ENCODE measurements at places on chromosomes 3 and 15.

DNA sequence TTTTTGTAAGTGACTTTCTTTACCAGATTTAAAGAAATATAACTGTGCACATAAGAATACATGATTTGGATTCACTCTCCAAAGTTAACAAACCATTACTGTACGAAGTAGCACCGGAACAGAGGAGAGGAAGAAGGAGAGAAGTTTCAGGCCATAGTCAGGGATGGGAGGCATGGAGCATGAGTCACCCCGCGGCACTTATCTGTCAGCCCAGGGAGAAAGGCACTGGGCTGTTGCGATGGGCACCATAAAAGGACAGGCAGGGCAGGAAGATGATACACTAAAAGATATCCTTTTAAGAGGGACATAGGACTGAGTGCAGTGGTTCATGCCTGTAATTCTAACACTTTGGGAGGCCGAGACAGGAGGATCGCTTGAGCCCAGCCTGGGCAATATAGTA, 37.0 kb downstream of the TTC23 start:
- no peak for DNase-seq

- no peak for DNase-seq
Measured at GRCh38 chr3:129461461-129462146, 21.6 kb downstream of the IFT122 start.

DNA sequence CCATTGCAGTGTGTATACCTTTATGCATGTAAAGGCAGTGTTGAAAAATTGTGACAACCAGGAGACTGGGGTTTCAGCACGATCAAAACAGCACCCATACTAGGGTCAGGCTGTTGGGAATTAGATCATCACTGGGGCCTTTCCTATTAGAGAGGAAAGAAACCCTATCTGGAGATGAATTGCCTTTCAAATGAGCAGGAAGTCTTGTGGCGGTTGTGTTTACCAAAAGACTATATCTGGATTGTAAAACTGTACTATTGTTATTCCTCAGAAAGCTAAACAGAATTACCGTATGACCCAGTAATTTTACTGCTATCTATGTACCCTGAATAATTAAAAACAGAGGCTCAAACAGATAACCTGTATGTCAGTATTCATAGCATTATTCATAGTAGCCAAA, 10.1 kb downstream of the UBE2E1 start:
- no peak for DNase-seq

DNA sequence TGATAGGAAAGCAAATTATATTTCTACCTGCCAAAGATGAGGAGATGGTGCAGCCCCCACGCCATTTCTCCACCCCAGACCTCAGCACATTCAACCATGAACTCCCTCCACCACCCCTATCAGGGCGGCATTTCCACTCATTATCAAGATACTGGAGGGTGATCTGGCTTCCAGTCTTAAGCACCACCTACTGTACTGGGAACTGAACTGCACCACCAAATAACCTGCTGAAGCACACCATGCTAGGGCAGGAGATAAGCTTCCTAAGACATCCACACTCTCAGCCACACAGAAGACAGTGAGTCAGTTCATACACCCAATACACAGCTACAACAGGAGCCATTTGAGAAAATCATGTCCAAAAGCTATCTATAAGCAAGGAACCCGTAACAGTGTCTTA, 98.8 kb downstream of the FGF7 start:
- no peak for DNase-seq

DNA sequence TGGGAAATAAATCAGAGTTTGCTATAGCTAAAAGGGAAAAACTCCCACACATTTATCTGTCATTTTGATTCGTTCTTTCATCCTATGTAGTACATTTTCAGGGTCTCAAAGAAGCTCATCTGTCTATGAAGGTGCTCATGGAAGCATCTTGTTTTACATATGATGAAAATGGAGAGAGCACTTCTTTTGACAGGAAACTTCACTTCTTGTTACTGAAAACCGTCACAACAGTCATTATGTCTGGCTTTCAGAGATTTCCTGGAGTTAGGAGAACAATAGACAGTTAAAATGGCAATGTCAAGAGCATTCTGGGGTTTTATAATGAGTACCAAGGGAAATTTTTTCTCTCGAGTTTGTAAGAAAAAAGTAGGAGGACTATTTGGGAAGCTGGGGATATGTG, 83.3 kb downstream of the TMEM108 start:
- DNase-seq: no peak

- no peak for DNase-seq
Measured at GRCh38 chr3:183279371-183279770, 26.3 kb downstream of the B3GNT5 start.

DNA sequence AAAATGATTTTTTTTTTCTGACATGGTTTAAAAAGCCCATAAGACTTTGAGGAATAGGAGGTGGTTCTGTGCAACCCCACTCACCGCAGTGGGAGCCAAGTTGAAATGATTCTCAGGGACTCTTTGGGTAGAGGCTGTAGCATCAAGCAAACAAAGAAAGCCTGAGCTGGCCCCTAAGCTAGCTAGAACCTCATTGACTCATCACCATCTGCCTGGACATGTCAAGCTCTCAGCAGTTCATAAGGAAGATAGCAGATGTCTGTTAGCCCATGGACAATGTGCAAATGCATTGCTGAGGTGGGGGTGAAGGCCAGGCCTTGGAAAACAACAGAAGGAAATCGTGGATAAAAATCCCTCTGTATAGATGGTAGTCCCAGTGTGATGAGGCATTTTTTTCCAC, 234.8 kb downstream of the NR2F2 start:
- DNase-seq: no peak

DNA sequence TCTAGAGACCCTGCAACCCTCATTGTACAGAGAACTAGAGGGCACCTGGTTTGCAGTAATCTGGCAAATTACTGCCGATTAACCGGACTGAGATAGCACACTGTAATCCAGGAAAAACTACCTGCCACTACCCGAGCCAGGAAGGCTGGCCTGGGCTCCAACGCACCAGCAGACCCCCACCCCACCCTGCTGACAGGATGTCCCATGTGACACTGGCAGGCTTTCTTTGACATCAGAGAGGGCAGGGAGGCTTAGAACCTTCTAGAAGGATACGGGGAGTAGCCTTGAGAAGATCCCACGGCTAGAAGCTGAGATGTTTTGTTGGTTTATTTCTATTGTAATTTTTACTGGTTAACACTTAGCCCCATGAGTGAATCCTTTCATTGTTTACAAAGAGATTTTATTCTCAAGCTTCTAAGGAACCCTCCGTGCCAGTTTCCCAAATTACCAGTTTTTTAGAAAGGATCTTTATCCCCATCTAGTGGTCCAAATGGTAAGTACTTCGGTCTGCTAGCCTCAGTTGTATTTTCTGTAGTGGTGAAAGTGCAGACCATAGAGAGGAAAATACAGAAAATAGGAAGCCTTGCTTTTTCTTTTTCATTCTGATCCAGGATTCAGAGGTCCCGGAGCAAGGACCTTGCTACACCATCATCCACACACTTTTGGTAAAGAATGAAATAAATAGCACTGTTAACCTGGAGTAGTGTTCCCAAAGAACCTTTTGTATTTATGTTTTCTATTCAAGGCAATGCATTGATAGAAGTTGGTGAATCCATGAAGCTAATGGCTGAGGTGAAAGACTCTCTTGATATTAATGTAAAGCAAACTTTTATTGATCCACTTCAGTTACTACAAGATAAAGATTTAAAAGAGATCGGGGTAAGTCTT, 81.9 kb upstream of the ADAMTSL3 start:
- peak; percentile 37 for DNase-seq

GRCh38 chr15:35686347-35686746, 140.4 kb upstream of the DPH6 start:
- no peak for DNase-seq

- no peak for DNase-seq
Measured at GRCh38 chr3:165797551-165797950, 39.7 kb downstream of the BCHE start.

DNA sequence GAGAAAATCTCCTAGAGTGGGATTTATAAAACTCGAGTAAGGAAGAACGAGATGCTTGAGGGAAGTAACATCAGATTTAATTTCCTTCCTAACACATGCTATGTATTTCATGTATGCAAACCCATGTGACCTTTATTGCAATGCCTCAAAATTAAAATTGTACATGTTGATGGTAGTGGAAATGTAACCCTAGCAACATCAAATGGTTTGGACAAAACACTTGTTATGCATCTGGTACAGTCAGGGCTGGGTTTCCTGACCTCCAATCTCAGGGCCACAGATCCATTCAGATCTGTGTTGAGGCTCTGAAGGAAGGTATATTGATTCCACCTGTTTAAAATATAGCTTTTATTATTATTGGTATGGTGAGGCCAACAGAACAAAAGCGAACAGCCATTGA, 246.0 kb downstream of the WNT5A start:
- no peak for DNase-seq

GRCh38 chr3:52442409-52443267, 2.3 kb downstream of the SEMA3G start:
- DNase-seq: no peak

GRCh38 chr3:141412936-141413354, 44.6 kb downstream of the ZBTB38 start:
- DNase-seq: no peak

DNA sequence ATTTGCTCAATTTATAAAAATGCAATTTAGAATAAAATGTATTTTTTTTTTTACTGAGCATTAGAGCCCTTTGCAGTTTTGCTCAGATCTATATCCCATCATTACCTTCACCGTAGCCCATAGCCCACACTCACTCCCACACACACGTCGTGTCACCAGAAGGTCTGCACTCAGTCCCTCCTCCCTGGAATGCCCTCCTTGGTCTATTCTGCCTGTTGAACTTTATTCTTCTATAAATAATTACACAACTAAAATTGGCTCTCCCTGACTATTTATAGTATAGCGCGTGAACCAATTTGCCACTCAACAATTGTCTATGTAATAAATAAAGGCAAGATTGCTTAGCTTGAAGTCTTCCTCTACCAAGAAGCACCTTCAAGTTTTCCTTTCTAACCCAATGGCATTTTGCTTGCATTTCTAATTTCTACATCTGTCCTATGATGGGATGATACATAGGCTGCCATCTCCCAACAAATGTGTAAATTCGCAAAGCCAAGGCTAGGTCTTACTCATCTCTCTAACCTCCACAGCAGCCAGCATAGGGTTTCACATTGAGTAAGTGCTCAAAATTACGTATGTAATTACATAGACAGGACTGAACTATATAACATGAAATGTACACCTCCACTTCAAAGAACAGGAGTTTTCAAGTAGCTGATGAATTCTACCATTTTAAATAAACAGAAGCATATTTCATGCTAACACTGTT, 172.0 kb upstream of the HES1 start:
- no peak for DNase-seq

- no peak for DNase-seq
Measured at GRCh38 chr15:41215708-41216107, 14.8 kb downstream of the EXD1 start.

GRCh38 chr15:58539548-58539947, 107.8 kb downstream of the LIPC start:
- no peak for DNase-seq

- DNase-seq: no peak
Measured at GRCh38 chr3:45008117-45008516, 18.0 kb upstream of the CLEC3B start.

- DNase-seq: no peak
Measured at GRCh38 chr3:43181202-43181821, 75.4 kb upstream of the POMGNT2 start.

GRCh38 chr3:112381673-112382542, 49.0 kb downstream of the CD200 start:
- DNase-seq: no peak

DNA sequence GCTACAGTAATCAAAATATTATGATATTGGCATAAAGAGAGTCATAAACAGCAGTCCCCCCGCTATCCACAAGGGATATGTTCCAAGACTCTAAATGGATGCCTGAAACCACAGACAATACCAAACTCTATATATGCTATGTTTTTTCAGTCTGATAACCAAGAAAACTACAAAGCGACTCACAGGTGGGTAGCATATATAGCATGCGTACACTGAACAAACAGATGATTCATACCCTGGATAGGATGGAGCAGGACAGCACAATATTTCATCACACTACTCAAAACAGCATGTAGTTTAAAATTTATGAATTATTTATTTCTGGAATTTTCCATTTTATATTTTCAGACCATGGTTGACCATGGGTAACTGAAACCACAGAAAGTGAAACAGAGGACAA, 87.0 kb upstream of the PPP2R3A start:
- DNase-seq: no peak

- DNase-seq: no peak
Measured at GRCh38 chr3:128395500-128396162, 71.1 kb downstream of the DNAJB8 start.

GRCh38 chr3:44513513-44513912, 36.0 kb upstream of the ZNF445 start:
- no peak for DNase-seq

- DNase-seq: no peak
Measured at GRCh38 chr15:60546744-60547143, 67.8 kb upstream of the ICE2 start.

GRCh38 chr3:17478673-17479072, 263.8 kb downstream of the TBC1D5 start:
- peak; percentile 33 for DNase-seq

- DNase-seq: no peak
Measured at GRCh38 chr3:39024497-39024896, 27.2 kb downstream of the SCN11A start.

GRCh38 chr3:64327100-64327804, 102.0 kb upstream of the PRICKLE2 start:
- DNase-seq: no peak

- no peak for DNase-seq
Measured at GRCh38 chr3:178602856-178603255, 66.6 kb downstream of the KCNMB2 start.

- DNase-seq: no peak
Measured at GRCh38 chr15:67411486-67411885, 109.4 kb upstream of the C15orf61 start.

DNA sequence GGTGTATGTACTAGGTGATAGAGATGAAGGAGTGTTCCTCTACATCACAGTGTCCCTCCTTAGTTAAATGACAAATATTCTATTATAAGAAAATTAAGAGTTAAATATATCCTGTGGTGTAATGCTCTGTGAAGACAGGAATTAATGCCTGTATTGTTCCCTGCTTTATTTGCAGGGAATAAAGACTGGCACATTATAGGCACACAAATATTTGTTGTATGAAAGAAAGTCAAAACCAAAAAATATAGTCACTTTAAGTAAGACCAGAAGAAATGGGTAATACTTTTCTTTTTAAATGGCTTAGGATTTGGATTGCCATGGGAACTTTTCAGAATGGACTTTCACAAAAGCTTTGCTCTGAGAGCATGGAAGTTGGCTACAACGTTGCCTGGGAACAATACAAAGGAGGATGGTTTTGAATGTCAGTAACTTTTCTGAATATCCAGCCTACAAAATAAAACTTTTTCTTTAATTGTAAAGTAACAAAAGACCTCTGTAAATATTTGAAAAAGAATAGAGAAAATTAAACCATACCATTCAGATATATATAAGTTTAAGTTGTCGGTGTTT, 158.0 kb upstream of the P2RY1 start:
- no peak for DNase-seq

- no peak for DNase-seq
Measured at GRCh38 chr3:188309437-188310269, 155.7 kb downstream of the LPP start.

- no peak for DNase-seq
Measured at GRCh38 chr3:123743121-123743520, 141.0 kb downstream of the MYLK start.

- DNase-seq: no peak
Measured at GRCh38 chr3:193895409-193895808, 240.5 kb upstream of the HES1 start.
